ENCODE measurements at places on chromosomes 2 and 18.

DNA sequence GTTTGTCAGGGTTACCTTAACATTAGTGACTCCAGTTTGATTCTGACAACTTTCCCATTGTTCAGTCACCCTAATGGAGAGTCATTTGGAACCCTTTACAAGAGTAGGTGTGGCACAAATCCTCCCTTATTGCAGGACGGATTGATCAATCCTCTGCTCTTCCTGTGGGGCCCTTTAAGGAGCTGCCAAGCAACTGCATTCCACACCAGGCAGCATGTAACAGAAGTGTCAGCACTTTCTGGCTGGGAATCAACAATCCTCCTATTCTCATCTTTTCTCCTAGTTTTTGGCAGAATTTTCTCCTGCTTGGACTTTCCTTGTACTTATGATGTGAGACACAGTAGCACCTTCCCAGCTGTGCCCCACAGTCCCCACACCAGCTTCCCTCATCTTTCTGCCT lies 177.8 kb downstream of the ST6GAL2 start:
- no peak for DNase-seq

DNA sequence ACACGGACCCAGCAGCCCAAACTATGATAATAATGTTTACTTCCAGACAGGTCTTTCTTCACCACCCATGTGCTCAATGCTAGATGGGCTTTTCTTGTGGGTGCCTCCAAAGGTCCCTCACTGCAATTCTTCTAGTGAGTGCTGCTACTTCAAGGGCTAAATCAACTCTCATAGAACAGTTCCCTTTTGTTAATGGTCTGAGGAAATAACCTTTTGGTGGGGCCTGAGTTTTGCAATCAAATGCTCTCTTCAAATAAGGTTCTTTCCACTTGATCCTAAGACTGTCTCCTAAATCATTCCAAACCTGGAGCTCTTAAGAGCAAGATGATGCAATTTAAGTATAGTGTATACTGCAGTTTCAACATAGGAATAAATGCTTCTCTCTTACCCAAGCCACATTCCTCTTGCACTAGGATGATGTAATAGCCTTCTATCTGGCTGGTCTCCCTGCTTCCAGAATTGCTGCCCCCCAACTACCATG lies 6.0 kb downstream of the NEMP2 start:
- DNase-seq: no peak

DNA sequence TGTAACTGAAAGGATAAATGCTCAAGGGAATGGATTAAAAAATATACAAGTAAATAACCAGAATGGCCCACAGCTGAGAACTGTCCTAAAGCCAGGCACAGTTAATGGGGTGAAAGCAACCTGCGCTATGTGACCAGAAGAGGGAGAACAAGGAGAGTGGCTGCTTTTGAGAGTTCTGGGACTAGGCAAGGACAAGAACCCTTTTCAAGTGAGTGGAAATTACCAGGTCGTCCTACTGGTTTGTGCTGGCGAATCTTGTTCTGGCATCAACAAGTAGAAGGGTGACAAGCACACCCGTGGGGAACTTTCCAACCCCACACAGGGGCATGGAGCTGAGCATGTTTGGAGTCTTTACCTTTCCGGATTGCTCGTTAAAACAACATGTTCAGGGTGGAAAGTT lies 82.8 kb downstream of the TMEM17 start:
- peak; percentile 31 for DNase-seq

DNA sequence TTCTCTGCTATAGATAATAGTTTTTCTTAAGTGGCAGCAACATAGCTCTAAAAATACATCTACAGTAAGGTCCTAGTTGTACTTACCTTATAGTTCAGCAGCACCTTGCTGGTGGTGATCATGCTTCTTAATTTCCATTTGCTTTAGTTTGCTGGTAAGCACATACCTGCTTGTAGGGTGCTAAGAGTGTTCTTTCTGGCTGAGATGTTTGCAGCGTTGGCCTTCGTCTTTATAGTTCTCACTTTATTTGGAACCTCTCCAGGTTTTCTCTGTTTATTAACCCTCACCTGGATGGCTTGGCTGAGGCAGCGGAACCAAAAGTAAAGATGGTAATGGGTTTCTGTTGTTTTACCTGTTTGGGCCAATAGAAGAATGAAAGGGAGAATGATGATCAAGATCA lies 123.6 kb upstream of the EFEMP1 start:
- no peak for DNase-seq

DNA sequence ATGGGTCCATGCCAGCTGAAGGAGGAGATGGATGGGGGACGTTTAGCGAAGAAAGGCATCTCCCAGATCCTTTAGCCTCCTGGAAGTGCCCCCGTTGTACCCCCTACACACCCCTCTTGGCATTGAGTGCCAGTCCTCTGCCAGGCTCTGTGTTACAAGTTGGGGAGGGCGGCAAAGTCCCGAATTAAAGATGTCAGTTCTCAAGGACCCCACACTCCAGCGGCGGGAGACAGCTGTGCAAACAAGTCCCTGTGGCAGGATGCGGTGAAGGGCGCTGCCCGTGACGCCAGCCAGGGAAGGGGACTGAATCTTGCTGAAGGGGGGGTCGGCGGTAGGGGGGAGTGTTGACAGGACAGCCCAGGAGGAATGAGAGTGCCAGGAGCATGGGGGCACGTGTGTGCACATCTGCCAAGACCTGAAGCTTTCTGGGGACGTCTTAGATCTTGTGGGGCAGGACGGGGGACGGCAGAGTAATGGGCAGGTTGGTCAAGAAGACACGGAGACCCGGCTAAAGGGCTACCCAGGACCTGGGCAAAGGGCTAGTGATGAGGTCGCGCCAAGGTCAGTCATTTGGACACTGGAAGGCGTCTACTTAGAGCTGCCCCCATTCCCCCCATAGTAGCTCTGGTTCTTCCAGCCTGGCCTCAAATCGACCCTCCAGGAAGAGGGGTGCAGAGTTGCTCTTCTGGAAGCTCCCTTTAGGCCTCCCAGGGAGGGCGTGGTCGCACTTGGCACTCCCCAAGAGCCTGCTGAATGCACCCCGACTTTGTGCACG lies 2.8 kb upstream of the CTDSP1 start:
- peak; percentile 62 for DNase-seq

- DNase-seq: no peak
Observed at GRCh38 chr2:177265824-177266817, 1.6 kb upstream of the NFE2L2 start.

- DNase-seq: peak; percentile 4
Observed at GRCh38 chr2:3575534-3576262, 638 bp downstream of the RPS7 start.

- no peak for DNase-seq
Observed at GRCh38 chr2:191947235-191947634, 100.3 kb upstream of the CAVIN2 start.

DNA sequence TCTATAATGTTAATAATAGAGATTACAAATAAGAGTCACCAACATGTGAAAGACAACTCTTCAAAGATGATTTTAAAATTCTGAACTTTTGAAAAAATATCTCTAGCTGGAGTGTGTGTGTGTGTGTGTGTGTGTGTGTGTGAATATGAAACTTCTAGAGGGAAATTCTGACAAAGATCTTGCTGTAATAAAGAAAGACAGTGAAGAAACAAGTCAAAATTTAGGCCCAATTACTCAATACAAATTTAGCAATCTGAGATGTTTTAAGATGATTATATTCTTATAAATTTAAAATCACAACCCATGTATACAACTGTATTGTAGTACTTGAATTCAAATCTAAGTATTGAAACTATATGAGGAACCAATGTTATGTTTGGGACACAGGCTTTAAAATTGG lies 57.2 kb upstream of the UGP2 start:
- no peak for DNase-seq

GRCh38 chr2:151627353-151627752 lies 106.9 kb downstream of the NEB start:
- DNase-seq: no peak

- DNase-seq: no peak
Observed at GRCh38 chr18:77069482-77069881, 63.1 kb downstream of the MBP start.

DNA sequence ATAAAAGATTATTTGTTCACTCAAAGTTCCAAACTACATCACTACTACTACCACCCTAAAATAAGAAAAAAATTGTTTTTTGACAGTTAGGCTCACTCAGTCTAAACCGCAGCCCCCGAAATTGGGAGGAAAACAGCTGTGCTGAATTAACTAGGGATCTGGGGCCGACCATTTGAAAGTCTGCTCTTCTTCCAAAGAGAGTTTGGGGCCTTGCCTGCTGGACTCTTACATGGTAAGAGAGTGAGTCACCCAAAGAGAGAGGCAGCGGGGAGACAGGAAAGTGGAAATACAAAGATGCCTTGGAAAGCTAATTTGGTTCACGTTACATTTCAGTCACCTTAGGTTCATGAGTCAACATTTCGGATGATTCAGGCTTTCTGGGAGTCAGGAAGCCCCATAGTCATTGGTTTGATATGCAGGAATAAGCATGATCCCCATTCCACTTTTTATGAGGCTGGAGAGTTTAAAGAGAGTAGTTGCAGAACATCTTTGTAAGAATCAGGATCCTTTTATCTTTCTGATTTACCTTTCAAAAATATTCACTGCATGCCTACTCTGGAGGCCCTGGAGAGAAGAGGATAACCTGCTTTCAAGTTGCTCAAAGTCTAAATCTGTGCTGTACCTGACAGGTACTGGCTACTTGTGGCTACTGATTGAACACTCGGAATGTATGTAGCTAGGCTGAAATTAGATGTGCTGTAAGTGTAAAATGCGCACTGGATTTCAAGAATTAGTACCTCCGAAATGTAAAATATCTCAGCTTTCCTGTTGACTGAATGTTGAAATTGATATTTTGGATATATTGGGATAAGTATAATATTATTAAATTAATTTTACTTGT lies 995 bp upstream of the RTN4 start:
- DNase-seq: peak; percentile 99

- DNase-seq: no peak
Observed at GRCh38 chr2:10665833-10666232, 23.9 kb downstream of the NOL10 start.

GRCh38 chr2:139674577-139674976 lies 894.4 kb upstream of the NXPH2 start:
- no peak for DNase-seq

DNA sequence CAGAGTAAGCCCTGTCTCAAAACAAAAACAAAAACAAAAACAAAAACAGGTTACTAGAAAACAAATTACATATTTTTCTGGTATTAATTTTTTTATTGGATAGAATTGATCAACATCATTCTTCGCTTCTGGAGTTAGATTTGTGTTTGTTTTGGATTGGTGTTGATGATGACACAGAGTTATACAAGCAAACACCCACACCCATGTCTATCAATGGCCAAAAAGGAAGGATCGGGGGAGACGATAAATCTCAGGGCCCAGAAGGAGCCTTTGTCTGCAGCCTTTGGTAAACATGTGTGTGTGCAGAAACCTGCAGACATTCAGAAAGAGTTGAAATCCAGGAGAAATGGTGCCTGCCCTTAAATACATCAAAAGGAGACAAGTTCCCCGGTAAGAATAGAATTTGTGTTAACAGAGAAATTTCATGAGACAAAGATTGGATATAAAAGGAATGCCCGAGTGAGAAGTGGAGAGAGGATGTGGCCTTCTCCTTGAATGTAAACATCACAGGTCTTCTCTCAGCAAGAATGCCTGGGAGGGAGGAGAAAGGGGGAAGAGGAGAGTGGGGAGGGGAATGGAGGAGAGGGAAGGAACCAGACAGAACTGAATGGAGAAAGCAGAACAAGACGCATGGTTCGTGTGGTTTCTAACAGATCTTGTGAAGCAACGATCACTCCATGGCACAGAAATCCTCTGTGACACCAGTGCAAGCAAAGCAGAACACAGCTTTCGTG lies 40.4 kb upstream of the TMEM178A start:
- no peak for DNase-seq

- no peak for DNase-seq
Observed at GRCh38 chr2:194323740-194324139, 1333.3 kb upstream of the SLC39A10 start.

- no peak for DNase-seq
Observed at GRCh38 chr2:240111253-240111652, 24.9 kb downstream of the COPS9 start.

- no peak for DNase-seq
Observed at GRCh38 chr2:15846626-15847025, 93.7 kb upstream of the MYCN start.

DNA sequence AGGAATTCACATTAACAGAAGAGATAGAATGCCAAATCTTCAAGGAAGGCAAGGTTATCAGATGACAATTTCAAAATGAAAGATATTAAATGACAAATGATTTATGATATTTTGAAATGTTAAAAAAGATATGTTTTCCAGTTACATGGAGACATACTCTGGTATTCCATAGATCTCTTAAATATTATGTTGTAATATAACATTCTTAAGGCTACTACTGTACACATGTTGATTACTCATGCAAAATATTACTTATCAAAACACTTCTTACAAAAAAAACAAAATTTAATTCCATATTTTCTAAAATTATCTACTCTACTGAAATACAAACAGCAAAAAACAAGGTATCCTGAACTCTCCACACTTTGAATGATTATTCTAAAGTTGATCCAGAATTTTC lies 22.9 kb downstream of the RTTN start:
- no peak for DNase-seq

DNA sequence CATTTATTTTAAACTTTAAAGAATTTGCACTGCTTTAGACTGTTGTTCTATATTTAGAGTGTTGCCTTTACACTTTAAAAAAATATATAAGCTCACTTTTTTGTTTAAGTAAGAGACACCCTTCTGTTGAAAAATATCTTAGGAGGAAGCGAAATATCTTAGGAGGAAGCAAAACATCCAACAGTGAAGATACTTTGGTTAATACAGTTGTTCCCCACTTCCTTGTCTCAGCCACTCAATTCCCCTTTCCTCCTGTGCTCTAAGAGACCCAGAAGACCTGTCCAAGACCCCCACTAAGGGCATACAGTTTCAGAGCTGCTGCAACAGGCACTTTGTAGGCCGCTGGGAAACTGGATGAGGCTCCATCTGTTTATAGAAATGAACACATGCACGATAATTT lies 5.7 kb downstream of the SERPINB8 start:
- DNase-seq: no peak
